ENCODE measurements at places on chromosomes 5 and 9. TPM values are rescaled to one million over a fixed set of nuclear protein-coding genes. Genes with fewer than 3 reads are reported as not detected.

DNA sequence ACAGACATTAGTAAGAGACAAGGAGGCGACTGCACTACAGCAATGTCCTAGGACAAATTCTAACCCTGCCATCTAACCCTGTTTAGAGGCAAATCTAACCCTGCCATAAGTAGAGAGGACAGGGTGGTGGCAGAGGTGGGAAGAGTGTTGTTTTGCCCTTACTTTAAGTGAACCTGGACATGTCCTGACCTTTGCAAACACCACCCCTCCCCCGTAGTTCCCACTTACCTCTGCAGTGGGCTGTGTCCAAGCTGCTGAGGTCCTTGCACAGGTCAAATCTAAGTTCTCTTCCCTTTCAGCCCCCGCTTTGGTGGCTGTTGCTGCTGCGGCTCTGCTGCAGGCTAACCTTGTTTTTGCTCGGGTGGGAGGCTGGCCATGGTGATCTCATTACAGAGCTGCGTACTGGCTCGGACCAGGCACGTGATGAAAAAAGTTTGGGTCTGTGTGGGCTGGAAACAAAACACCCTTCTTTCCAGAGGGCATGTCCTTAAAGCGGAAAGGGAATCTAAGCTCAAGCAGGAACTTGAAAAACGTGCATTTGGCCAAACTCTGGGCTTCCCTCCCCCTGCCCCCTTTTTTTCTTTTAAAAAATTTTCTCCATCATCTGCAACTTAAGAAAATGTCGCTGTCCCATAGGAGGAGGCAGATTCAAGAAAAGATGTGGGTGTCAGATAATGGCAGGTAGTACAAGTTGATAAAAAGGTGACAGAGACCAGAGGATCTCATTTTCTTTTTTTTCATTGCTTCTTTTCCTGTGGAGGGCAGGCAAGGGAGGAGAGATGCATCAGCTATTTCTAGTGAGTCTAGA, at the start of gene FAXDC2:
Gene FAXDC2 (minus strand): TSS at position 349 of the 808 bp plus-strand sequence. CDS start 12,425 bp downstream, outside the sequence.
- peak within 1 kb of the TSS; percentile 56 for H3K4me3 ChIP-seq
- no peaks in the 10 kb centered on the region for H3K36me3 ChIP-seq
- peak; percentile 93 for DNase-seq
- H3K27me3 ChIP-seq, result no peaks in the 10 kb centered on the region
- peaks cover 54% of the 10 kb centered on the region for H3K4me1 ChIP-seq

Gene ADAMTS2
- total RNA-seq, result 17.1 TPM

- no peak overlapping the region for H3K4me3 ChIP-seq
- DNase-seq, result no peak
- H3K36me3 ChIP-seq, result no peaks in the 10 kb centered on the region
- no peaks in the 10 kb centered on the region for H3K27me3 ChIP-seq
- no peaks in the 10 kb centered on the region for H3K4me1 ChIP-seq
Measured at GRCh38 chr9:106417685-106418084, 445.3 kb upstream of the ZNF462 start.

DNA sequence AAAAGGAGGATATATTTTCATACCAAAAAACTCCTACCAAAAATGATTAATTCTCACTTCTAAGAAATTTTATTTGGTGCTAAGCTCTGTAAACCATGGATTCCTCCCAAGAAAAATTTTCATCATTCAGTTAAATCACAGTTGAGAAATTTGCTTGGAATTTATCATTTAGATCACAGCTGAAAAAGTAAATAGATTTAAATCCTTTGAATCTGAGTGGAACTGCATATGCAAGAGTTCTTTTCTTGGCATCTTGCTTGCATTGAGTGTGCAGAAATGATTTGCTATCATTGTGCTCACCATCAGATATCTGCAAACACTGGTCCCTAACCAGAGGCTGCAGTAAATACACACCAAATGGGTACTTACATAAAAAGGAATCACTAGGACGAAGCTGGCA, 836.1 kb upstream of the CDH6 start:
- no peak overlapping the region for H3K4me3 ChIP-seq
- no peaks in the 10 kb centered on the region for H3K4me1 ChIP-seq
- no peaks in the 10 kb centered on the region for H3K36me3 ChIP-seq
- no peak overlapping the region for H3K27ac ChIP-seq
- no peak for DNase-seq

- no peaks in the 10 kb centered on the region for H3K27me3 ChIP-seq
- no peak for DNase-seq
- no peaks in the 10 kb centered on the region for H3K36me3 ChIP-seq
- H3K4me3 ChIP-seq, result no peak overlapping the region
Measured at GRCh38 chr5:129856325-129856724, 47.9 kb upstream of the CHSY3 start.

GRCh38 chr9:26687421-26687820, 205.2 kb downstream of the CAAP1 start:
- H3K4me3 ChIP-seq, result no peak overlapping the region
- H3K4me1 ChIP-seq, result no peaks in the 10 kb centered on the region
- no peak for DNase-seq

Measured in sigmoid colon (tissue), 7 donors.